Activated naive CD4-positive, alpha-beta T cell treated with anti-CD3 and anti-CD28 coated beads, Interleukin-2, amount 50 U/mL, for 16 hours (primary cell): ENCODE measurements at places on chromosomes 5 and 9.
A peak's percentile ranks its signal among the peaks of the same experiment; 100 is the strongest.

DNA sequence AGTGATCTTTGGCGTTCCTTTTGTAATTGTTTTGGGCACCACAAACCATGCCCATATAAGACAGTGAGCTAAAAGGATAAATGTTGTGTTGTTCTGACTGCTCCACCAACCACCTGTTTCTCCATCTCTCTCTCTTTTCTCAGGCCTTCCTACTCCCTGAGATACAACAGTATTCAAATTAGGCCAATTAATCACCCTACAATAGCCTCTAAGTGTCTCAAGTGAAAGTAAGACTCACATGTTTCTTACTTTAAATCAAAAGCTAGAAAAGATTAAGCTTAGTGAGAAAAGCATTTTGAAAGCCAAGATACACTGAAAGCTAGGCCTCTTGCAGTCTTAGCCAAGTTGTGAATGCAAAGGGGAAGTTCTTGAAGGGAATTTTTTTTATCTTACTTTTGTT lies 268.8 kb upstream of the NREP start:
- DNase-seq: no peak

DNA sequence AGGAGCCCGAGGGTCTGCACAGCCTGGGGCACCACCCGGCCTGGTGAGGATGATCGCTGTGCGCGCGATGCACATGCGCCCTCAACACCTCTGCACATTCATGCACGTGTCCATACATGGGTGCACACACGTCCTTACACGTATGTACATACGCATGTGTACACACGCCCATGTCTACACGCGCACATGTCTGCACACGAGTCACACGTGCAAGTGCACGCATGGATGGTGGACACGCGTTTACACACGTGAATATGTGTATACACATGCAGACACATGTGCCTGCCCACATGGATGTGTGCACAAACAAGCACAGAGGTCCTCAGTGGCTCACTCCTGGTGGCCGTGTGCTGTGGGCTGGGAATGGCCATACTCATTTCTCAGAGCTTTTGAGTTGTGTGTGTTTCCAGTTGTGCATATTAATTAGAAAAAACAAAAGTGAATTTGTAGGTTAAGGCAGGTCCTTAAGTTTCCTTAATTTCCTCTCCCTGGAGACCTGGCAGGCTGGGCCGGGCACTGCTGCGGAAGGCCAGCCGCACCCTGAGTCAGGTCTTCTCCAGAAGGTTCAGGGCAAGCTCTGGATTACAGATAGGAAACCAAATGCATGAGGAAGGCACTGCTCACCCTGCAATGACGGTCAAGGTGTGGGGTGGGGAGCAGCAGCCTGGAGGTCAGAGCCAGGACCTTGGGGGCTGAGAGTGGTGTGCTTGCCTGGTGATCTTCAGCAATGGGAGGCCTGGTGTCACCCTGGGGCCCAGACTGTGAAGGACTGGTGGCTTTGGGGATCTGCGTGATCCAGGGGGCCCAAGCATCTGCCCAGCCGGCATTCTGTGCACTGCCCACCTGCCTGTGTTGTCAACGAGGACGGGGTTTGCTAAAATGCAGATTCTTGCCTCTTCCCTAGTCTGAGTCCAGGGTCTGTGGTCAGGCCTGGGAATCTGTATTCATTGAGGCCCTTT lies 1.3 kb upstream of the RNU6ATAC start:
- DNase-seq: peak; percentile 57

DNA sequence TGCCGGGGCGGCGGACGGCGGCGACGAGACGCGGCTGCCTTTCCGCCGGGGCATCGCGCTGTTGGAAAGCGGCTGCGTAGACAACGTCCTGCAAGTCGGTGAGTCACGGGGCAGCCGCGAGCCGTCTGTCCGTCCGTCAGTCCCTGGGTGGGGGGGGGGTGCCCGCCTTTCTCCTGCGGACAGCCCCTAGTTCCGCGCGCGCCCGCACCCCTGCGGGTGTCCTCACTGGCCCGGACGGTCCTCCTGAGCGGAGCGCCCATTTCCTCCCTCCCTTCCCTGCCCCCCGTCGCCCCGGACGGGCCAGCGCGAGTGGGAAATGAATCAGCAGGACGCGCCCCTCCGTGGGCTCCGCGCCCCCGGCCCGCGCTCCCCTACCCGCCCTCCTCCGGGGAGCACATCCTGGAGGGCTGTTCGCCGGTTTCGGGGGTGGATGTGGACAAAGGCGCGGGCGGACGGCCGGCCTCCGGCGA lies 828 bp downstream of the ZSWIM6 start:
- peak; percentile 29 for DNase-seq

- no peak for DNase-seq
These were observed 12.1 kb downstream of the CCL28 start for GRCh38 chr5:43400082-43400481.

DNA sequence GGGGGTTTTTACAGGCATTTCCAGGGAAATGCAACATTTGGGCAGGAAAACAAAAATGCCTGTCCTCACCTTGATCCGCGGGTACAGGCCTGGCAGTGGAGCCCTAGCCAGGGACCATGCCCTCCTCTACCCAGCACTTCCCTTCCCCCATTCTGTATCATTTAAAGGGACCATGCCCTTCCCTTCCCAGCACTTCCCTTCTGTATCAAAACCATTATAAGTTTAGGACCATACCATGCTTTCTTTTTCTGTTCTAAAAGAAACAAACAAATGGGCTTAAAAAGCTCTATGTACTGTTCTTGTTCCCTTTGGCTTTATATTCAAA lies 166.9 kb upstream of the ZNF608 start:
- DNase-seq: no peak
